ENCODE measurements at places on chromosomes 11 and 22.

DNA sequence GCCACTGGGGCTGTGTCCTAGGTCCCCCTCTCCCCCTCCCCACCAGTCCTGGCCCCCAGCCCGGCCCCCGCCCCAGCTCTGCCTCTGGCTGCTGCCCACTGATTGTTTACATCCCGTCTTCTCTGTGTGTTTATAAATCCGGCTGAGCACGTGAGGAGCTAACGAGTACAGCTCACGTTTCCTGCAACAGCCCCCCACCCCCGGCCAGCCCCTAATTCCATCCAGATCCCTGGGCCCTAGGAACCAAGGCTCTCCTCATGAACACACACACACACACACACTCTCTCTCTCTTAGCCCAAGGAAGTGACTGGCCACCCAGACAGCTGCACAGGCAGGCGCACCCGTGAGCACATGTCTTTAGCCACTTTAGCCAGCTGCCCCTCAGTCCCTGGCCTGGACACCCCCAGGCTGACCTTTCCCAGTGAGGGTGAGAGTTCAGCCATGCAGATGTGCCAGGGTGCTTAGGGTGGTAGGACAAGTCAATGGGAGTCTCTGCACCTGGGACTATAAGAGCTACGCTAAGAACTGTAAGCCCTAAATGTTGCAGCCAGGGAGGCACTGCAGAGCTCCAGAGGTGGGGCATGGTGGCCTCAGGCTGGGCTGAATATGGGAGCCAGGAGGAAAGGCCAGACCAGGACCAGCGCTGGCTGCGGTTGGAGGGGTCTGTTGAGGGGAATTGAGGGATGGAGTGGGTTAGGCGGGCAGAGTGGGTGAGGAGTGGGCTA is 2.9 kb downstream of the CLCF1 start:
- DNase-seq, result no peak

- peak; percentile 51 for DNase-seq
These were observed 22.2 kb downstream of the TSKU start for GRCh38 chr11:76805206-76805913.

DNA sequence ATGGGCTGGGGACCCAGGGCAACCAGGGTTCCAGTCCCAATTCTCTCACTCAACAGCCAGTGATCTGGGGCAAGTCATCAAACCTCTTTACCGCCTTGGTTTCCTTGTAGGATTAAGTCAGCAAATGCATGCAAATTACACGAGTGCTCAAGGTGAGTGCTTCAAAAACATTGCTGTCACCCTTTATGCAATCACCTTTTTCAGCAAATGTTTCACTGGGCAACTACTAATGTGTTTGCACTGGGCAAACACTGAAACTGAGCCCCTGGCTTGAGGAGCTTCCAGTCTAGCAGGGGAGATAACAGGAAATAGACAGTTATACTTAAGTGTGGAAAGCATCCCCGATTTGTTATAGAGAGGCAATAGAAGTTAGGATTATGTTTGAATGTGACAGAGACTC is 37.7 kb upstream of the DMC1 start:
- no peak for DNase-seq

DNA sequence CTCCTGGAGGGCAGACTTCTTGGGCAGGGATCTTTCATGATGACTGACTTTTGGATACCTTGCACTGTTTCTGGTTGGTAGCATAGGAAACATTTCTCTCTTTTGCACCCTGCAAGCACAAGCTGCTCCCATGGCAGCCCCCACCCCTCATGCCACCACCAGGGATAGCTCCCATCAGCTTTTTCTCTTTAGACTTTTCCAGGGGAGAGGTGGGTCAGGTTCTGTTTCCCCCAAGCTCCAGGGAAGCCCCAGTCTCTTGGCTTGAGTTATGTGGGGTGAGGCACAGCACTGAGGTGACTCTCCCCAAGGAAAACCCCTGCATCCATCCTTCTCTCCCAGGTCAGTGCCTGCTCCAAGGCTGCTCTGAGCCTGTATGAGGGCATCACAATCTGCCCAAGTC is 22.5 kb downstream of the LRRC32 start:
- no peak for DNase-seq

GRCh38 chr22:50061141-50061823 is 3.2 kb upstream of the TTLL8 start:
- DNase-seq, result no peak

DNA sequence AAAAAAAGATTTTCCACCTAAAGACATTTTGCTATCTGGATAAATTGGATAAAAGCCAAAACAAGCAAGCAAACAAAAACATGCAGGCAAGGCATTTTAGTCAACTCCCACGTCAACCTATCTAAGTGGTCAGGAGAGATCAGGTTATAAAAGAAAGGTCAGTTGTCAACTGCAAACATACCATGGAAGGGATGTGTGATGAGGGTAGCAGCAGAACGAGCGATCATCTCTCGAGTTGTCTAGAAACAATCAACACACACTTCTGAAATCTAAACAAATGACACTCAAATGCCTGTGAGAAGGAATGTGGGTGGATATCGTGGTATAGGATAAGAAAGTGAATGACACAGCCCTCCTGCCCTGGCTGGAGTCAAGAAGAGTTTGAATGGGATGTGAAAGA is 10.9 kb downstream of the MTCH2 start:
- no peak for DNase-seq

GRCh38 chr11:86671531-86672006 is 847 bp downstream of the ME3 start:
- peak; percentile 36 for DNase-seq

GRCh38 chr11:130549393-130549999 is 101.1 kb downstream of the ADAMTS15 start:
- DNase-seq, result peak; percentile 18

DNA sequence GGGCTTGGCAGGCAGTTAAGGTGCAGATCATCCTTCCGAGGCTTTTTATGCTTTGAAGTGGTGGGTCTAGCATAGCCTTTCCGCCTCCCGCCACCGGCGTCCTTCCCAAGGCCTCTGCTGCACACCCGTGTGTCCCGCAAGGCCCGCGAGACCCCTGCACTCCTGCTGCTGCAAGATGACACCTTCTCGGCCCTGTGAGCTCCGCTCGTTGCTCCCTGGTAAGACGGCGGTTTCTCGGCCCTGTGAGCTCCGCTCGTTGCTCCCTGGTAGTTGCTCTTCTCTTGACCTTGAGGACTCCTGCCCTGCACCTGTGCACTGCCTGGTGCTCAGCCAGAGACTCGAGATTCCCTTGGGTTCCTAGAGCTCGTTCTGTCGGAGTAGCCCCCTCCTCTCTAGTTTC is 17.9 kb upstream of the TRMU start:
- no peak for DNase-seq

DNA sequence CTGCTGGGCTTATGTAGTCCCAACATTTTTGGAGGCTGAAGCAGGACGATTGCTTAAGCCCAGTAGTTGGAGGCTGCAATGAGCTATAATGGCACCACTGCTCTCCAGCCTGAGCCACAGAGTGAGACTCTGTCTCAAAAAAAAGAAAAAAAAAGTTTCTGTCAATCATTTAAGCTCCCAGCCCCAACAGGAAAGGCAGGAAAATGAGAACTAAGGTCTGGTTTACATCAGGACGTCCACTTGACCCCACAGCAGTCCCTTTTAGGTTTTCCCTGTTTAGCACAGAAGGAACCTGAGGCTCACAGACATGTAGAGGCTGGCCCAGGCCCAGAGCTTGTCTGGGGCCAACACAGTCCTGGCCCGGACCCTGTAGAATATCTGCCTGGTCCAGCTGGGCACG is 9.2 kb upstream of the TTLL1 start:
- peak; percentile 37 for DNase-seq

- DNase-seq, result peak; percentile 83
These were observed 2.1 kb downstream of the WEE1 start for GRCh38 chr11:9575260-9576240.

DNA sequence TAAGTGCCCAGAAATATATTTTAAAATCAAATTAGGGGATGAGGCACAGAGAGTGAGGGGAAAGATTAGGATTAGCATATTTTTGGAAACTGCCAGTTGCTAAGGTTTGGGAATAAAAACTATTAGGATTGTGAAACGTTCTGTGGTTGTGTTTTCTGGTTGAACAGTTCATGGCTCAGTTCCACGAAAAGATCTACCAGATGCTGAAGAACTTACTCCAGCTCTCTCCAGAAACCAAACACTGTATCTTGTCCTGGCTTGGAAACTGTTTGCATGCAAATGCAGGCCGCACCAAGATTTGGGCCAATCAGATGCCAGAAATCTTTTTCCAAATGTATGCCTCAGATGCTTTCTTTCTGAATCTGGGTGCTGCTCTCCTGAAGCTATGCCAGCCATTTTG is 15.3 kb downstream of the UBE4A start:
- DNase-seq, result no peak

DNA sequence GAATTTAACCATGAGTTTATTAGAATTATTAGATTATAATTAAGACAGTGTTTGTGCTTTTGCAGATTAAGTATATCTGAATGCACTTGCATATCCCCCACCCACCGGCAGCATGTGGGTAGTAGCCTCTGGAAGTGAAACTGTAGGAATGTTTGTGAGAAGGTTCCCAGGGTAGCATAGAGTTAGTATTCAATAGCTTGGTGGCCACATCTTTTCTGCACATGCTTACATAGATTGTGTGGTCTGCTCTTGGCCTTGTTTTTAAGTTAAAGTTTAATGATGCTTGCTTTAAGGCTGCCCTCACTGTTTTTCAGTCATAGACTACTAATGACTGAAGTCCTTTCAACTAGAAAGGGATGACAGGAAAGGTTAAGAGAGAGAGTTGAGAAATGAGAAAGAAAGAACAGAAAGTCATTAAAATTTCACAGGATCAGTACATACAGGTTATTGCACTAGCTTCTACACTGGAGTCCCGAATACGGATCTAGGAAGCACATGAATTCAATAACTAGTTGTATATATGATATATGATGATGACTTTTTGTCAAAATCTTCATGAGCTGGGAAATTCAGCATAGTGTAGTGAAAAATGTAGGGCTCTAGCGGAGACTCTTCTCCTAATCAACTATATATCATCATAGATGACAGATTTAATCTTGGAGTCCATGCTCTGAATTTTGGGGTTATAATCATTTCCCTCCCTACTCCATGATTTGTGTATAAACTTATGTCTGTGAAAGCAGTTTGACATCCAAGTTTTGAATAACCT is 137.1 kb downstream of the ARHGAP42 start:
- no peak for DNase-seq
